ENCODE measurements at places on chromosomes 3 and 15.

DNA sequence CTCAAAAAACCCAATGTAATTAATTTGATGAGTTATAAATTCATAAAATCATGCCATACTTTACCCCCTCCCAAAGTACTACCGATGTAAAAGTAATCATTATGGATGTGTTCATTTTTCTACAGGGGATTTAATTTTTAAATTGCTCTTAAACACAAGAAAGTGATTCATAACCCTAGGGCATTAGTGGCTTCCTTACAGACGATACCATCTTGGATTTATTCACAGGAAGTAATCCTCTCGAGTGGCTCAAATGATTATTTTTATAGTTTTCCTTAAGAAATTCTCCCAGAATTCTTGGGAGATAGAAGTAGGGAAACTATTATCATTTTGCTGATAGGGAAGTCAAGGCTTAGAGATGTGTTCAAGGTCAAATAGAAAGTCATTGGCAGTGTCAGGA, 80.9 kb downstream of the PEX5L start:
- DNase-seq: no peak

GRCh38 chr3:126337980-126338651, 19.1 kb downstream of the KLF15 start:
- no peak for DNase-seq

GRCh38 chr3:70889162-70890019, 577.0 kb upstream of the MDFIC2 start:
- no peak for DNase-seq

GRCh38 chr3:98875535-98875934, 26.0 kb downstream of the DCBLD2 start:
- no peak for DNase-seq

DNA sequence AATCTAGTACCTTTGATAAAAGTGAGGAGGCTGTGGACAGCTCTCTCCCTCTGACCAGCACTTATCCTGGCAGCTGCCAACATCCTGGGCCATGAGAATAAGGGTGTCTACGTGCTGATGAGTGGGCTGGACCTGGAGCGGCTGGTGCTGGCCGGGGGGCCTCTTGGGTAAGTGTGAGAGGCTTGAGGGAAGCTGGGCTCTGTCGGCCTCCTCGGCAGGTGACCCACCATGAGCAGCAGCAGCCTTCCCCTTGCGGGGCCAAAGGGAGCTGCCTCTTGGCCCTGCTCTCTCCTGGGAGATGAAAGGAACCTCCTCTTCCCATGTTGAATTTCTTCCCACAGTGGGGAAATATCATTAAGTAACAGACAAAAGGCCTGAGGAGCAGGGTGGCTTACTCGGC, 9.2 kb downstream of the IVD start:
- DNase-seq: no peak

DNA sequence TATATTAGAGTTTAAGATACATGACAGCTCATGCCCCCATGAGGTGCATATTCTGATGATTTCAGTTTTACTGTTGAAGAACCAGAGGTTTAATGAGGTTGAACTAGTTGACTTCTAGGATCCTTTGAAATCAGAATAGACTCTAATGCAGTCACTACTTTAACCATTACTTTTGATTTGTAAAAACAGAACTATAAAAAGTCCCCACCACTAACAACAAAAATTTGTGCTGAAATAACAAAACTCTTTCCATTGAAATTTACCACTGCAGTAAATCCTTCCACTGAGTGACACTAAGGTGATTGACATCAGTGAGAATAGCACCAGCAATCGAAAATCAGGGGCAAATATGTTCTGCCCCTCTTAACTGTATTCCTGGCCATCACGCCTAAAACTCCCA, 214.1 kb downstream of the SHQ1 start:
- DNase-seq: no peak

DNA sequence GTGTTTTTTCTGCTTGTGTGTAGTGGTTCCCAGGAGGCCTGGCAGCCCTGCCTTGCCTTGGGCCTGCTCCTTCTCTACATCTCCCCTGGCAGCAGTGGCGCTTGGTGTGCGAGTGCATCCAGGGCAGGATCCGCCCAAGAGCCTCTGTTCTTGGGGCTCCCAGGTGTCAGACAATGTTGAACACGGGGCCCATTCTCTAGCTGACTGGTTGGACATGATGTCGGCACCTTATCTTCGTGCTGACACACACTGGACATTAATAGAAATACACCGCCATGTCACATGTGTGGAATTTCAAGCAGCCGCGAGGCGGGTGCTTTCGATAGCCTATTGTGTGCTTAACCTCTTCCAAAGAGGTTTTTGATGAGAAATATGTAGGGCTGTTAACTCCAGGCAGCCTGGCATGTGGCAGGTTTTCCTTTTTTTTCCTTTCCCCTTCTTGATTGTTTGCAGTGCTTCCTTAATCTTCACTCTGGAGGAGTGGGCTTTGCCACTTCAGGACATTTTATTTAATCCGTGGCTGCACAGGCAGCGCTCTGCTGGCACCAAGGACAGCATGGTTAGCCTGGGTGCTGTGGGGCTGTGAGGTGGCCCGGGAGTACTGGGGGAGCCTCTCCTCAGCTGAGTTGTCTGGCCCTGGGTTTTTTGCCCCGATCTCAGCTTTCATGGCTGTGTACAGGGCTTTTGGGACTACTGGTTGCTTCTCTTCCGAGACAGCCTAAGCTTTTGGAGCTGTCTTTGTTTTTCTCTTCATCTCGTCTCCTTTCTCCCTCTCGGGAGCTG, 42.5 kb downstream of the CHCHD6 start:
- DNase-seq: no peak

DNA sequence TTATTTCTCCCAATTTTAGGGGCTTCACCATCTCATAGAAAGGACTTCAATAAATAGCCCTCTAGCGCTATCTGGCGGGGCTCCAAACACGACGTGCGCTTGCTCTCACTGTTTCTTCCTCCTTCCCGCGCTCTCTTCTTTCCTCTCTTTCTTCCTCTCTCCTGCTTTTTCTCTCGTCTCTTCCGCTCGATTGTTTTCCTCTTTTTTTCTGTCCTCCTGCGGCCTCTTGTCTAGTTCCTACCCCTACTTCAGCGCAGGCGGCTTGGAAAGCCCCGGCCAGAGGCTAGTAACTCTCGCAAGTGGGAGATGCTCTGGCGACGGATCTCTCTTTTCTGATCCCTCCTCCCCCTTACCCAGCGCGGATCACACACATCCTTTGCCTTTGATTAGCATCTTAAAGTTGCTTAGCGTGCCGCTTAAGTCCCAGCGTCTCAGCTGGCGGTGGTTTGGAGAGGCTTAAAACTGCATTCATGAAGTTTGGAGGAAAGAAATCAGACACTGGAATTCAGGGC, 6.2 kb upstream of the MEIS2 start:
- no peak for DNase-seq

DNA sequence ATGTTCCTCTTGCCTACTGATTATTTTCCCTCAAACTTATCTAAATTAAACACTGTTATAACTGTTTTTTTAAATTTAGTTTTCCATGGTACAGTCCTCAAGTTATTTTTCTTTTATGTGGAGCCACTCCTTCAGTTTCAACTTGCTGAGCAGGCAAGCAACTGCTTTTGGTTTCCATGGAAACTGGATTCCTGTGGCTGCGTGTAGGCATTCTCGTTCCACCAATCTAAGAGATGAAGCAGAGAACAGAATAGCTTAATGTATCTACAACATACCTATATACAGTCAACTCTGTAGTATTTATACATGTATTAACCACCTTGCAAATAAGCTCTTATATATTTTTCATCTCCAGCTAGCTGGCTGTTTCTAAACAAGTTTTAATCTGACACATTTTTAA, 25.8 kb upstream of the ANXA2 start:
- no peak for DNase-seq

- no peak for DNase-seq
These were observed 104.2 kb upstream of the PRR23E start for GRCh38 chr3:127088511-127089351.

DNA sequence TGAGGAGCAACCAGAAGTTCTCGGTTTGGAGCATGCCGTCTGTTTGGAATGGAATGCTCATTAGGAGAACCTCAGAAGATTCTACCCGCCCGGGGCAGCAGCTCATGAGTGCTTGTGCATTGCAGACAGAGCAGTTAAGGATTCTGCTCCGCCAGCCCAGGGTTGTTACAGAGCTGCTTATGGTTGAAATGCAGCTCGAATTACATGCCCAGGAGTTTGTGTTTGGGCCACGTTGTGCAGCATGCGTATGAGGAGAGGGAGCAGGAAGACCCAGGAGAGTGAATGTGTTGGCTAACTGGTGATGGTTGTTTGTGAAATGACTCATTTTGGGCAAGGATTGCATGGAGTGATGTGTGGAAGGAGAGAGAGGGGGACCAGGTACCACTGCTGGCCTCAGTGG, 9.0 kb downstream of the FGD5 start:
- DNase-seq: no peak

GRCh38 chr3:63349583-63350573, 71.8 kb downstream of the SYNPR start:
- DNase-seq: no peak

DNA sequence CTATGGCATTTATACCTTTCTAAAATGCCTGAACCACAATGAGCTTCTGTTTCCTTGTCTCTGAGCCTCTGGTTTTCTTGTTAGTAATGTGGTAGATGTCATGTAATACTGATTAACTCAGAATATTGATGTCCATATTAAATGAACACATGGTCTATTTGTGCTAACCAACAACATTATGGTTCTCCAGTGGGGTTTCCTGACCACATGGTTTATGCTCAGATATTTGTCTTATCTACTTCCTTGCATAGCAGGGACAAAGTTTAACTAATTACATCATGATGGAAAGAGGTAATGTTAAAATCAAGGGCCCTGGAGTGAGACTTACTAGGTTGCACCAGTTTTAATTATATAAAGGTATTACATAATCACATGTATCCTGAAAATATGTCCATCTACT, 62.6 kb upstream of the SCN10A start:
- no peak for DNase-seq

- DNase-seq: no peak
These were observed 12.5 kb downstream of the SSR3 start for GRCh38 chr3:156542101-156543042.

DNA sequence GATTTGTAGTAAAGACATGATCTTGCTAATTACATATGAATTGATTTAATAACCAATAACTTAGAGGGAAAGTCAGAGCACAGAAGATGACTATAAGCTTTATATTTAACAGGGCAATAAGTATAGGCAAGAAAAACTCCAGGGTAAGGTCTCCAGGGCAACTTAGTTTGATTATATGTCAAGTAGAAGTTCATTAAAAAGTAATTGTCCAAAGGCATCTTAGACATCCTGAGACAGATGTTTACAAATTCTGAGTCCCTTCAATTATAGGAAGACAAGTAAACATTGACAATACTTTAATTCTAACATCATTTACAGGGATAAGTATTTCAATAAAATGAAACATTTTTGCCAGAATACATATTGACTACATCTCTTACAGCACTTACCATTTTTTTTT, 416.0 kb downstream of the RAP2B start:
- no peak for DNase-seq

DNA sequence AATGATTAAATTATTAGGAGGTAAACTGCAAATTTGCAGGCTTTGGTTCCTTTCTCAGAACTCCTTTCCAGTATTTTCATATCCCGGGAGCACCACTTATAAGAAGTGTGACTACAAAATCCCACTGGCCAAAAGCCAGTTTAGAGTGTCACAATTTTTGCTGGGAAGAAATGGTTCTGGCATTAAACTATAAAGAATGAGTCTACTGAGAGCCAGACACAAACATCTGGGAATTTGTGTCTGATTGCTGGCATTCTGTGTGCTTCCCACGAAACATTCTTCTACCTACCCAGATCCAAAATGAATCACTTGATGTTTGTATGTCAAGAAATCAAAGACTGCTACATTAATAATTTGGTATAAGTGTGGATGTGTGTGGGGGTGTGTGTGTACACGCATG, 82.8 kb downstream of the DUT start:
- no peak for DNase-seq

GRCh38 chr3:123357275-123357674, 91.6 kb downstream of the ADCY5 start:
- no peak for DNase-seq

- DNase-seq: peak; percentile 48
These were observed 15.3 kb upstream of the IREB2 start for GRCh38 chr15:78422571-78423340.
